ENCODE measurements at places on chromosomes 3 and 15.

GRCh38 chr15:100277087-100277855, 64.5 kb downstream of the ADAMTS17 start:
- DNase-seq: no peak

DNA sequence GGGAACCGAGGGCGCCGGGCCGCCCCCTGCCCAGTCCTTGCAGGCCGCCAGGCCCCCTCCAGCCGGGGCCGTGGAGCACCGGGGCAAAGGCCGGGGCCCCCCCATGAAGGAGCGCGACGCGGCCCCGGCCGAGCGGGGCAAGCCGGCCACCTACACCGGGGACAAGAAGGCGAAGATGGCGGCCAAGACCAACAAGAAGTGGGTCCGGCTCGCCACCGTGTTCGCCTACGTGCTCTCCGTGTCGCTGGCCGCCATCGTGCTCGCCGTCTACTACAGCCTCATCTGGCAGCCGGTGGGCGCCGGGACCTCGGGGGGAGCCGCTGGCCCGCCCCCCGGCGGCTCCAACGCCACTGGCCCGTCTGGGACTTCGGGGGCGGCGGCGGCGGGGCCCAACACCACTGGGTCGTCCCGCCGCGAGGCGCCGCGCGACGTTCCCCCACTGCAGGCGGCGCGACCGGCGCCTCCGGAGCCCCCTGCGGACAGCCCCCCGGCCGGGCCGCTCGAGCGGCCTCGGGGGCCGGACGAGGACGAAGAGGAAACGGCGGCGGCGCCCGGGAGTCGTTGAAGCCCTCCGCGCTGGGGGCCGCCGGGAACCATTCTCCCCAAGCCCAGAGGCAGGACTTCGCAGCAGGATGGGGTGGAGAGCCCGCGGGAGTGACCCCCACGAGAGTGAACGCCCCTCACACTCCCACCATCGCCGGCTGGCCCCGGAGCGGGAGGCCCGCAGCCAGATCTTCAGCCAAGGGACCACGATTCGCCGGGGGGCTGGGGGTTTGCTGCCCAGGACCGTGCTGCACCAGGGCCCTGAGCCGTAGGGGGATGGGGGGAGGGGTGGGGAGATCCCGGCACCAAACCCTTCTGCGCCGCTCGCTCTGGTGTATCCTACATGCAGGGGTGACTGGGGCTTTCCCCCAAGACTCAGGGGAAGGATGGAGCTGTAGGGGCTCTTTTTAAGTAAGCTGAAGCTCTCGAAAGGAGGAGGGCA, 753 bp downstream of the INAFM2 start:
- no peak for DNase-seq

DNA sequence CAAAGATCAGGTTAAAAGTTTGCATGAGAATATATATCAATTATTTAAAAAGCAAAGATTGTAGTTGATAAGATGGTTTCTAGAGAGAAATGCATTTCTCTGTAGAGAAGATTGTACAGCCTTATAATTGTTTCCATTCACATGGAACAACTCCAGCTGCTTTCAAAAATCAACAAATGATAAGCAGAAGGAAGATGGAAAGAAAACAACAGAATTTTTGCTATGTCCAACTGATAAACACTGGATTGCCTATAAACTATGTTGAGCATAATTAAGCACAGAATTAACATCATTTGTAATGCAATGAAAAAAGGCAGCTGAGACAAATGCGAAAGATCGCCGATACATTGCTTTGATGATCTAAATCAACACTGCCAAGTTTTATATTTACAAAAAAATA, 89.0 kb downstream of the C3orf85 start:
- no peak for DNase-seq

GRCh38 chr3:151278230-151278629, at the start of gene P2RY14:
Gene P2RY14 (minus strand): TSS chr3:151278542. CDS start chr3:151214316, 64,226 bp downstream.
- DNase-seq: no peak

- DNase-seq: no peak
Observed at GRCh38 chr3:189324538-189325138, 152.9 kb downstream of the TPRG1 start.

- no peak for DNase-seq
Observed at GRCh38 chr3:108959017-108959416, 5.3 kb upstream of the GUCA1C start.

DNA sequence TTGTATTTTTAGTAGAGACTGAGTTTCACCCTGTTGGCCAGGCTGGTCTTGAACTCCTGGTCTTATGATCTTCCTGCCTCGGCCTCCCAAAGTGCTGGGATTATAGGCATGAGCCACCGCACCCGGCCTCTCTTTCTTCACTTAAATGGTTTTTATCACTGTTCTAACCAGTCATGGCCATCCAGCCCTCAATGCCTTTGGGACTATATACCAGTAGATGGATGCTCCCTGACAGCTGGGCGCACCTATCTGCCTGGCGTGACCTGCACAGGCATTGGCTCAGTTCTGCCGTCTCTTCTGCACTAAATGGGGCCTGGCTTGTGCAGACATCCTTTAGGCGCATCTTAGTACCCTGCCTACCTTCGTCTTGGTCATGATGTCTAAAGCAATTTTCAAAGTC, 233.4 kb downstream of the ADAMTS17 start:
- no peak for DNase-seq

GRCh38 chr3:52092271-52092660, 35.9 kb upstream of the DUSP7 start:
- DNase-seq: no peak

DNA sequence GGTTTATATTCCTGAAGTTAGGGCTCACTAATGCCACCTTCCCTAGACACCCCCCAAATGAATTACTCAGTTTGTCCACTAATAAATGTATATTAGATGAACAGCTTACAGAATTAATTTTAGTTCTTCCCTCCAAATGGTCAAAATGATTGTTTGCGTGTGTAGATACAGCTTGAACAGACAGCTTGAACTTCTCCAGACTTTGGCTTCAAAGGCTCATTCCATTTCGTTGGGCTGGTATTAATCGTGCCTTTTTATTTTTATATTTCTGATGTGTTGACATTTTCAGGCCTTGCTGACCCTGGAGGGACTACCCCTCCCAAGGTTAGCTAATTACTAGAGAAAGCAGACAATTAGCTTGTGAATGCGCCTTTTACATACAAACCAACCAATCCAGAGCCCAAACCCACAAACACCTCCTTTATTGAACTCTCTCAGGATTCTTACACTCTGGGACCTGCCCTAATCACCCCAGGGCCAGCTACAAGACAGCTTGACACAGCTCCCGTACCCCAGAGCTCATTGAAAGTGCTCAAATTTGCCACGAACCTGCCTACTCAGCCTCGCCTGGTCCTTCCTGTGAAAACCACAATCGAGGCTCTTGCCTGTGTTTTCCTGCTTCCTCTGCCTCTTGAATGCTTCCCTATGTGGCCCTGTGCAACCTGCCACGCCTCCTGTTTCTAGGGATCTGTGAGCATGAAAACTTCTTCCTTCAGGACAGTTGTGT, 40.3 kb downstream of the RPL22L1 start:
- no peak for DNase-seq

DNA sequence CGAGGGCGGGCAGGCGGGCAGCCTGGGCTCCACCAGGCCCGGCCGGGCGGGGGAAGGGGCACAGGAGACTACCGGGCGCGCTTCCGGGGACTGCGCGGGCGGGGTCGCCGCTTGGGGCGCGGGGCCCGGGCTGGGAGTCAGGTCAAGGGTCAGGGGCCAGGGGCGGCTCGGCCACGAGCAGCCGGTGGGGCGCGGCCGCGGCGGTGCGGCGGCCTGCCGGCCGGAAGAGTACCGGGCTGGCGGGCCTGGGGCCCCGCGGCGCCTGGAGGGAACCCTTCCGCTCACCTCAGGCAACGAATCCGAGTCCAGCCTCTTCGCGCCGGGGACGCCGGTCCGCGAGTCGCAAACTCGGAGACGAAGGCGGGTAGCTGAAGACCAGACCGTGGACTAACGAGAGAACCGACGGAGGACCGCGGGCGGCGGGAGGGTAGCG, 225 bp downstream of the RHOA start:
- DNase-seq: no peak

- no peak for DNase-seq
Observed at GRCh38 chr3:11370966-11371365, 98.8 kb downstream of the ATG7 start.

- no peak for DNase-seq
Observed at GRCh38 chr3:192354687-192355086, 372.7 kb downstream of the FGF12 start.

DNA sequence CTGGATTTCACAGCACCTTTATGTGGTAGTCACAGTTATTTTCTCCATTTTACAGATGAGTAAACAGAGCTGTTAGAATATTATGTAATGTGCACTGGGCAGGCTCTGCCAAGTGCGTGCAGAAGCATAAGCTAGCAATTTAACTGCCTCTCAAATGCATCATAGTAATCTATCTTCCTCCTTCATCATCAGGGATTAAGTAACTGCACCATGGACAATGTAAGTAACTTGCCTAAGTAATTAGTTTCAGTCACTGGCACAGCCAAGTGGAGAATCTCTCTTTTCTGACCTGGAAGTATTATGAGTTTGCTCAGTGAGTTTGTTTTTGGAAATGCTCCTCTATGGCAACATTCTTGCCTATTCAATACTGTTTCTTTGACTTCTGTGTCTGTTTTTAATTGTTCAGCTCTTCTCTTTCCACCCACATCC, 260.5 kb downstream of the PTPRG start:
- DNase-seq: peak; percentile 97

DNA sequence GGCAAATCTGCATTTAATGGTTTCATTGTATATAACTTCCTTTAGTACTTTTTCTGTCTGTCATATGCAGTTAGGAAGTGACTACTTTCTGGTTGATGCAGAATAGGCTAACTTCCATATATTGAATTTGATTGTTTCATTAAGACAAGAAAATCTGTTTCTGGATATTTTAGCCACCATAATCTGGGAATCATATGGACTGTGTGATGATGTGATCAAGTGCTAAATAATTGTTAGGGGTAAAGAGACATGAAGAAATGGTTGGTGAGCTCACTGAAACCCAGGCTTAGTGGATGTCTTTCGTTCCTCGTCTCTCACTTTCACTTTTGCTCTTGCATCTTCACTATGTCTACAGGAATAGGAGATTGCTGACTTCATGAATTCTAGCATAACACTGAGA, 3.5 kb upstream of the MNS1 start:
- DNase-seq: no peak

GRCh38 chr3:113423699-113424098, 17.6 kb downstream of the CFAP44 start:
- DNase-seq: no peak

GRCh38 chr3:13041113-13041776, 32.0 kb downstream of the IQSEC1 start:
- no peak for DNase-seq

DNA sequence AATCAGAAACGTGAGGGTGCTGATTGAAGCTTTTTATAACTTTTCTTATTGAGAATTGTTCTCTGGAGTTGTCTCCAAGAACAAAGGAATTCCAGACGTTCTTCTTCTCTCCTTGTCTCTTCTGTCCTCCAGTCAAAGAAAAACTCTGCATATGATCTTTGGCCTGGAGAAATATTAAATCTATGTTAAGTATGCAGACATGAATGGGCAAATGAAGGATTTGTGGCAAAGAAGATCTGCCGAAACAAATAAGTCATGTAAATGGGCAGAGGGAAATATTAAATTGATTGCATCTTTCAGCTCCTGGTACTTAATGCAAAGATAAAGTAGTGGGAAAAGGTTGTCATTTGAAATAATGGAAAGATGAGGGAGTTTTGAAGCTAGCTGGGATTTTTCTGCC, 74.9 kb downstream of the IGF1R start:
- no peak for DNase-seq

GRCh38 chr15:81184188-81184587, 12.5 kb upstream of the IL16 start:
- DNase-seq: peak; percentile 75

- DNase-seq: no peak
Observed at GRCh38 chr3:108295421-108296175, 750 bp upstream of the HHLA2 start.

DNA sequence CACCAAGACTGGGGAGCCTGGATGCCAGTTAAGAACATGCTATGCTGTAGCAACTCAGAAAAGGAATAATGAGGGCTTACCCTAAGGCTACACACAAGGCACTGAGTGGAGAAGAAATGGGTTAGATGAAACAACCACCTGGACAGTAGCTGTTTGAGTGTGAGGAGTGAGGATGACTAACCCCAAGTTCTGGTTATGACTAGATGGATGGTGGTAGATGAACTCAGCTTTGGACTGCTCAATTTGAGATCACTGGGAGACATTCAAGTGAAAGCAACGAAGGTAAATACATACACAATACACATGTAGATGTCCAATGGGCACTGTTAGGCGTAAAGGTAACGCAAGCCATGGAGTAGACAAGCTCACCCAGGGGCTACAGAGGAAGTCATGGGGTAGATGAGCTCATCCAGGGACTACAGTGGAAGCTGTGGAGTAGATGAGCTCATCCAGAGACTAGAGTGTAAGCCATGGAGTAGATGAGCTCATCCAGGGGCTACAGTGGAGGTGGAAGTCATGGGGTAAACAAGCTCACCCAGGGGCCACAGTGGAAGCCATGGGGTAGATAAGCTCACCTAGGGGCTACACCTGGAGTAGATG, 98.3 kb downstream of the ANO10 start:
- no peak for DNase-seq

- DNase-seq: peak; percentile 3
Observed at GRCh38 chr15:61794881-61795280, 265.4 kb downstream of the VPS13C start.

DNA sequence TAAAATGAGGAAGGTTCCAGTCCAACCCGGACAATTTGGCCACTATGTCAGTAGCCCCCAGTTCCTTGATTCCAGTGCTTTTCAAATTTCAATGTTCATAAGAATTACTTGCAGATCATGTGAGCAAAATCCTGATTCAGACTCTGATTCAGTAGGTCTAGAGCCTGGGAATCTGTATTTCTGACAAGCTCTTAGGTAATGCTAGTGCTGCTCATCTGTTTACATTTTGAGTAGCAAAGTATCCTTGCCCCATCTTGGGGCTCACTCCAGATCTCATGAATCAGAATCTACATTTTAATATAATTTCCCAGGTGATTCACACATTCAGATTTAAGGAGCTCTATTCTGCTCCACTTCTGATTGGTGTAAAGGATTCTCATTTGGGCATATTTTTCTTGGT, 142.0 kb downstream of the NAALADL2 start:
- DNase-seq: no peak

- DNase-seq: no peak
Observed at GRCh38 chr3:29318251-29318650, 37.4 kb downstream of the RBMS3 start.

- DNase-seq: no peak
Observed at GRCh38 chr3:60584250-60584649, 667.0 kb downstream of the FHIT start.

DNA sequence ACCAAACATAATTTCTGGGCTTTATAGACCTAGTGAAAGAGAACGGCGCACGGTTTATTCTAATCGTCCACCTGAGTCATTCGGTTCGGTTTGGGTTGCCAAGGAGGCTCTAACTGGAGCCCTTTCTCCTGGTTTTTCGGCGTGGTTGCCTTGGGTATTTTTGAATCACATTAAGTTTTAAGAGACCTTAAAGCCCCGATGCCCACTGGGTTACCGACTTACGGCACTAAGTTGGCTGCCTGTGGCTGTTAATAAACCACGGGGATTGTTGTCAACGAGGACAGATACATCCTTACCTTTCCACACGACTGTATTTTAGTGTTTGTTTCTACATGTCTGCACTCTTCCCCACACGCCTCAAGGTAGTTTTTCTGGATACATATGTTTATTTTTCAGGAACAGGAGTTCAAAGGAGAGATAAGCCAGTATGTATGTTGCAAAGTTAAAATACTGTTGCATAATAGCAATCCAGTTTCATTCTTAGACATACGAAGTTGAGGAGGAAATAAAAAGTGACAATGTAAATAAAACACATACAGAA, 1.2 kb upstream of the ANP32A start:
- DNase-seq: no peak

Data from GM04503 (cell line).